ENCODE measurements at places on chromosomes 6 and 20.

- no peak for DNase-seq
Observed at GRCh38 chr6:7392402-7392801, 2.8 kb downstream of the RIOK1 start.

DNA sequence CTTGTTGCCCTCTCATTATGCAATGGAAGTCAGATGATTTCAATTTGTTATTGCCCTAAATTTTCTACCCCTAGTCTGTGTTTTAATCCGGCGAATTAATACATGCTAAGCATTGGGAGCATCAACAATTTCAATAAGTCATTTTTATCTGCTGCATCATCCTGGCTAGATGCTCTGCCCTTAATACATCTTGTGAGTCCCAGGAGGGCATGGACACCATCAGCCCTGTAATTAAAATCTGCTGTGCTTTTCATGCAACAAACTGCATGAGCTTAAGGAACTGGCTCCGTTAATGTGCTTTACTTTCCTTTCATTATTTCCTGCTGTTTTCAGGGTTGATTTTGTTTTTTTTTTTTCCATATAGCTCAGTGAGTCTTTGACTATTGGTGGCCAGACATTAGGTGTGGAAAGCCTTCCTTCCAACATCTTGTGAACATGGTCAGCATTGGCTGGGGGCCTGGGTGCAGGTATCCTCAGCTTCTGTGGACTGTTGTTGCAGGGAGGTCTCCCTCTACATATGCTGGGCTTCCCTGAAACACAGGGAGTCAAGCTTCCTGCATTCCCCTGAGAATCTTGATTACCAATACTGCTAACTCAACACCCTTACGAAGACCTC is 8.5 kb upstream of the PBOV1 start:
- no peak for DNase-seq

DNA sequence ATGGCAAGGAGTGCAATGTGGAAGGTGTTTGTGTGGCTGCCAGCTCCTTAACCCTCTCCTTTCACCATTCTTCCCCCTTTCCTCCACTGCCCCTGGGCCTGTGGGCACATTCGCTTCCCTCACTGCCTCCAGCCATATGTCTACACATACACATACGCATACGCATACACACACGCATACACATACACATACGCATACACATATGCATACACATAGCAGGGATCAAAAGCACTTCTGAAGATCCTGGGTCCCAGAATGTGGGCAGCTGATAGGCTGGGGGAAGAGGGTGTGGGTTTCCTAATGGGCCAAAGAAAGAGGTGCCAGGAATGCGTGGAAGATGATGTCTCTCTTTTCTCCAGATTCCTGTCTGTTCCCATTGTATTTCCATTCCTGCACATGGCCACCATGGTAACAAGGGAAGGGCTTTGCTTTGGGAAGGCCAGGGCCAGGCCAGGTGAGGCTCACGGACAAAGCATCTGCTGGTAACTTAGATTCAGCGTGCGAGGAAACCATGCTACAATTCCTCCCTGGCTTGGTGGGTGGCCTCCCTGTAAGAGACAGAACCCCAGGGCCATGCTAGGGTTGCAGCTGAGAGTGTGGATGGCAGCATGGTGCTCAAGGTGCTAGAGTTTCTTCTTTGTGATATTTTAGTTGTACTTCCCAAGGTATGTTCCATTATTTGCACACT is 44.8 kb upstream of the GTSF1L start:
- DNase-seq, result no peak

DNA sequence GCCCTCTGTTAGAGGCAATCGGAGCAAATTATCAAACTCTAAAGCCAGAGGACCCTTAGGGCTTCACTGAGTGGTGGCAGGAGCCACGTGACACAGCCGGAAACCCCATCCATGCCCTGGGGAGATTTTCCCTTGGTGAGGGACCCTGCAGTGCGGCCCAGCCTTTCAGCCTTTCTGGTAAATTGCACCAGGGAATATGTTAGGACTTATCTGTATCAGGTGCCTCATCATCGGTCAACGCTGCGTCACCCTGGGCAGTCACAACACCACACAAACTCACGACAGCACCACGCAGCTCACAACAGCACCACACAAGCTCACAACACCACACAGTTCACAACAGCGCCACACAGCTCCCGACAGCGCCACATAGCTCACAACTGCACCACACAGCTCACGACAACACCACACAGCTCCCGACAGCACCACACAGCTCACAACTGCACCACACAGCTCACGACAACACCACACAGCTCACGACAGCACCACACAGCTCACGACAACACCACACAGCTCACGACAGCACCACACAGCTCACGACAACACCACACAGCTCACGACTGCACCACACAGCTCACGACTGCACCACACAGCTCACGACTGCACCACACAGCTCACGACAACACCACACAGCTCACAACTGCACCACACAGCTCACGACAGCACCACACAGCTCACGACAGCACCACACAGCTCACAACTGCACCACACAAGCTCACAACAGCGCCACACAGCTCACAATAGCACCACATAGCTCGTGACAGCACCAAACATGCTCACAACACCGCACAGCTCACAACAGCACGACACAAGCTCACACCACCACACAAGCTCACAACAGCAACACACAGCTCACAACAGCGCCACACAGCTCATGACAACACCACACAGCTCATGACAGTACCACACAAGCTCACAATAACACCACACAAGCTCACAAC is 199.0 kb downstream of the DLL1 start:
- no peak for DNase-seq

GRCh38 chr6:161750686-161751085 is 476.8 kb upstream of the AGPAT4 start:
- DNase-seq, result no peak

DNA sequence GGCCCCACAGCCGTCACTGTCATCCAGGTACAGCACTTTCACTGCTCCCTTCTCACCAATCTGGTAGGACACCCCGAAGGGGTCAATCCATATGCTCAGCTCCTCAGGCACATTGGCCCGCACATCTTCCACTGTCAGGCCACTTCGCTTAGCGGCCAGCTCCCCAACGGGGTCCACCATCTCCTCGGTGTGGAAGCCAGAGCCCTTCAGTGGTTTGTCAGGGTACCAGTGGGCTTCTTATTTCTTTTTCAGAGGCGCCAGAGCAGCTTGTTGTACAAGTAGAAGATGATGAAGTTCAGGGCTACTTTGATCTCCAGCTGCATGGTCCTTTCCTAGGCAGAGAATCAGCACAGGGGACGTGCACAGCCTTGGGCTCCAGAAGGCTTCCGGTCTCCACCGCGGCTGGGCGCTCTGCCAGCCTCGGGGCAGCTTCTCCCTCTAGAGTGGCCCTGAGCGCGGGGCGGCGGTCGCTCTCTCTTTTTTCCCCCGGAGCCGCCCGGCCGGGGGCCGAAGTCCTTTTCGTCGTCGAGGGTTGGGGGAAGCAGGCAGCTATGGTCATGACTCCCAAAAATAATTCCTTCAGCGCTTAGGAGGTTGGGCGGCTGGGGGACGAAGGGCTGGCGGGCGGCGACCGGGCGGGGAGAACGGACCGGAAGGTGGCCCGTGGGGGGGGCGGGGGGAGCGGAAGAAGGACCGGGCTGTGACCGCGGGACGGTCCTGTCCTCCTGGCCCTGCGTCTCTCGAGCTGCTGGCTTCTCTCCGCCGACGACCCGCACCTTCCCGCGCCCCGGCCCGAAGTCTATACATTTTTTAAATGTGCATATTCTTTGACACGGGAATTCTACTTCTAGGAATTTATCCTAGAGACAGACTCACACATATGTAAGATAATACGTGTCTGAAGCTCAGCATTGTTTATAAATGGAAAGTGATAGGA is 6.5 kb upstream of the ZSCAN9 start:
- DNase-seq, result peak; percentile 20

- DNase-seq, result no peak
Observed at GRCh38 chr6:28900577-28901256, 23.1 kb downstream of the TRIM27 start.

DNA sequence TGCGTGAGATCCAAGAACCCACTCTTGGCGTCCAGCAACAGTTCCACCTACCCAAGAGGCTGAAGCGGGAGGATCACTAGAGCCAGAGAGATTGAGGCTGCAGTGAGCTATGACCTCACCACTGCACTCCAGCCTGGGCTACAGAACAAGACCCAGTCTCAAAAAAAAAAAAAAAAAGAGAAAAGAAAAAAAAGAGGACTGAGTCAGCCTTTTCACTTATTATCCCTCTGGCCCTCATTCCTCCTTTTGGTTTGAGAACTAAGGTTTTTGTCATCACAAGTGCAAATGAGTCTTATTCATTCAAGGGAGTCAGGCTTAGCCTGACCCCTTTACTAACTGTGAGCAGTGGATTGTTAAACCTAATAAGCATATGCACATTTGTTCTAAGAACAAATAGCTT is 37.9 kb upstream of the JARID2 start:
- no peak for DNase-seq

- no peak for DNase-seq
Observed at GRCh38 chr20:3874194-3874844, 14.9 kb upstream of the PANK2 start.

GRCh38 chr6:133169901-133170300 is 71.3 kb upstream of the EYA4 start:
- DNase-seq, result no peak

DNA sequence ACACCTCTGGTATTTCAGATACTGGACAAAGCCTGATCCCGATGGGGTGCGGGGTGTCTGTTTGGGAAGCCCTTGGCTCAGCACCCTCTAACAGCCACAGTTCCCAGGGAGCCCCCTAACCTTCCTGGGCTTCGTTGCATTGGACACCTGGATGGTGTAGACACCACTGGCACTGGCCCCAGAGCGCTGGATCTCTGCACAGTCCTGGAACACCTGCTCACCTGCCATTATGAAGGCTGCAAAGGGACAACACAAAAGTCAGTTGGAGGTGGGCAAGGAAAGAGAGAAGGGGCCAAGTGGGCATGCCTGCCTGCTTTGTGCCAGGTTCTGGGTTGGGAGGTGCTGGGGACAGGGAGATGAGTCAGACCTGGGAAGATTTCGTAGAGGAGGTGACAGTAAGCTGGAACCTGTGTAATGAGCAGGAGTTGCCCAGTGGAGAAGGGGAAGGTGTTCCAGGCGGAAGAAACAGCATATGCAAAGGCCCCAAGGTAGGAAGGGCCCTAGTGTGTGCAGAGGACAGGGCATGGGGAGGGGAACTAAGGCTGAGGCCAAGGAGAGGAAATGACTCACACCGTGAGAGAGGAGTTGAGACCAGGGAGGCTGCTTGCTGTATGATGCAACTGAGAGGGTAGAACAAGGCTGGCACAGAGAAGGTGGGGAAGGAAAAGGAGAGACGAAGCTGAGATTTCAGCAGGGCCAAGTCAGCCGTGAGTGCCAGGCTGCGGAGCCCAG is 34.9 kb downstream of the ANGPT4 start:
- no peak for DNase-seq

- no peak for DNase-seq
Observed at GRCh38 chr20:33280000-33280680, 2.9 kb upstream of the BPIFB1 start.

- no peak for DNase-seq
Observed at GRCh38 chr6:162372106-162372505, 355.5 kb downstream of the PRKN start.

- DNase-seq, result no peak
Observed at GRCh38 chr6:26224940-26225847, 138.0 kb downstream of the HFE start.

GRCh38 chr20:36541227-36541767 is at the start of gene MYL9:
Gene MYL9, plus strand, starts transcription at chr20:36541519. Its CDS starts 3,366 bp downstream, at chr20:36544885.
- no peak for DNase-seq
